ENCODE measurements at places on chromosomes 6 and 20.

- peak; percentile 64 for DNase-seq
These were observed 35.9 kb downstream of the DUSP22 start for GRCh38 chr6:328136-328670.

- peak; percentile 26 for DNase-seq
These were observed 3.0 kb upstream of the SFTA2 start for GRCh38 chr6:30935018-30935417.

- no peak for DNase-seq
These were observed 10.9 kb upstream of the GLP1R start for GRCh38 chr6:39037707-39038106.

DNA sequence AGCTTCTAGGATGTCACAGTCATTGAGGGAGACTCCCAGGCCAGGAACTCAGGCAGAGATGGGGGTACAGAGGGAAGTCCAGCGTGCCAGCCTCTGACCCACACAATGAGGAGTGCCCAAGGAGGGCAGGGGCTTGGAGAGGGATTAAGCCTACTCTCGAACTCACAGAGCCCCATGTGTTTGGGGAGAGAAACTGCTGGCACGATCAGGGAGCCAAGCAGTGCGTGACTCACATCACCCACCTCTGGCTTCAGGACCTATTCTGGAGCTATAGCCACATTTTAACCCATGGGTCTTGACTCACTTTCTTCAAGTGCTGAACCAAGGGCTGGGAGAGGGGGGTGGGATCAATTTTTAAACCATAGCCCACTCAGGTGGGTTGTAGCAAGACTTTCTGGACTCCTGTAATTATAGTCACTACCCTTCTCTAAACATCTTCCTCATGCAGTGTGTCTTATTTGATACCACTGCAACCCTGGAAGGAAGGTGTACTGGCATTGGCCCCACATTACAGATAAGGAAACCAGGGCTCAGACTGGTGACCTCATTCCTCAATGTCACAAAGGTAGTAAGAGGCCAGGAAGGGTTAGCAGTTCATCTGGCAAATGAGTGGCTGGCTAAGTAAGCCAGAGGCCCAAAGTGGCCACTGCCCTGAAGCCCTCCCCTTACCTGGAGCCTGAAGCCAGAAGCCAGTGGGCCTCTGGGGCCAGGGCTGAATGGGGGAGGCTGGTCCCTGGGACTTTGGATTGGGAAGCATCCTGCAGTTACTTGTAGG lies 12.0 kb downstream of the FOXP4 start:
- DNase-seq = no peak

- no peak for DNase-seq
These were observed 114.3 kb upstream of the CD93 start for GRCh38 chr20:23200413-23200812.

- no peak for DNase-seq
These were observed 316.6 kb downstream of the CDKAL1 start for GRCh38 chr6:20850686-20851416.

GRCh38 chr6:162960679-162961457 lies 233.1 kb downstream of the PACRG start:
- DNase-seq = no peak

- peak; percentile 70 for DNase-seq
These were observed 368.9 kb upstream of the JARID2 start for GRCh38 chr6:14876778-14877613.

Data from RWPE1 (cell line).